Anterior cingulate cortex (tissue), 58 donors: ENCODE measurements at places on chromosomes 12 and 14.

GRCh38 chr14:76664790-76665189 is 96.5 kb upstream of the VASH1 start:
- no peak for DNase-seq

GRCh38 chr14:94764573-94764972 is 5.3 kb downstream of the GSC start:
- no peak for DNase-seq

GRCh38 chr14:103026988-103027387 is 30.4 kb downstream of the CDC42BPB start:
- no peak for DNase-seq

- peak; percentile 47 for DNase-seq
These were observed 328.6 kb downstream of the PCNX1 start for GRCh38 chr14:71235875-71236274.

GRCh38 chr12:32230613-32230993 is 124.0 kb downstream of the BICD1 start:
- DNase-seq, result no peak

DNA sequence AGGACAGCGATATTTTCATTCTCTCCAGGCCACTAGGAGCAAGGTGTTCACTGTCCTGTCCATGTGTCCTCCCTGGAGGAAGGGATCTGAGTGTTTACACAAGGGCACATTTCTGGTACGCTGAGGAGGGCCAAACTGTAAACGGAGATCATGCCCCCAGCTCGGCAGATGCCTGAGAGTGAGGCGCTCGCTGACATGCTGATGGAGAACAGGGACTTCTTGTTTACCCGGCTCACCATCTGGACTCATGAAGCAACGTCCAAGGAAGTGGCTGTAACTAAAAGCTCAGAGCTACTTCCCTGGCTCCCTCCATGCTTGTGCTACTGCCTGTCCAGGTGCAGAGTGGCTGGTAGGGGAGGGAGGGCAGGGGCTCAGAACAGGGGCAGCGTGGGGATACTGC is 43.4 kb upstream of the KCNA1 start:
- DNase-seq, result no peak

- DNase-seq, result no peak
These were observed 990 bp upstream of the TPI1 start for GRCh38 chr12:6866163-6866919.

- no peak for DNase-seq
These were observed 379.9 kb upstream of the PDE3A start for GRCh38 chr12:19988459-19988873.

DNA sequence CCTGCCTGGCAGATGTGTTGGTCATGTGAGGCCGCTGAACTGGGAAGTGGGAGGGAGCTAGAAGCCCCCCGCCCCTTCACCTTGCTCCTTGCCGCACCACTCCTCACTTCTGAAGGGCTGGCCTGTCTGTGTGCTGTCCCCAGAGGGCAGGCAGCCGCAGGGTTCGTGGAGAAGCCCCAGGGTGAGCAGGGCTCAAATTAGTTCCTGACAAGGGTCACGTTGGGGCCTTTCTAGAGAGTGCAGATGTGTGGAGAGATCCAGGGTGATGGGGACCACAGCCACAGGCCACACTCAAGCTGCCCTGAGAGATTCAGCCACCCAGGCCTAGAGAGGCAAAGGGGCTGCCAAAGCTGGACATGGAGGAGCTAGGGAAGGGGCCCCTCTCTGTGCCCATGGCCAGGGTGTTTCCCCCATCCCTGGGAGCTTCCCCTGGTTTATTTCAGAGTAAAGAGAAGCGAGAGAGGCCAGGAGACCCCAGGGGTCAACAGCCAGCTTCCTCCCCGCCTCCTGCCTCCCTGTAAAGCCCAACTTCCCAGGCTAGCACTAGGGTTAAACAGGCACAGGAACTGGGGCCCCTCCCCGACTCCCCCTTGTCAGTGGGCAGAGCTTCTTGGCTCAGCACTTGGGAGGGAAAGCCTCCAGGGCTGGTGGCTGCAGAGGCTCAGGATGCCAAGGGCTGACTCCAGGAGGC is 16.2 kb downstream of the SLC25A29 start:
- DNase-seq, result no peak

GRCh38 chr12:67046062-67046461 is 223.1 kb upstream of the CAND1 start:
- no peak for DNase-seq

GRCh38 chr14:92655419-92656201 is 92.8 kb downstream of the LGMN start:
- no peak for DNase-seq

- no peak for DNase-seq
These were observed 36.2 kb upstream of the ETNK1 start for GRCh38 chr12:22588817-22589216.

GRCh38 chr14:33897878-33898535 is 52.9 kb downstream of the EGLN3 start:
- no peak for DNase-seq

DNA sequence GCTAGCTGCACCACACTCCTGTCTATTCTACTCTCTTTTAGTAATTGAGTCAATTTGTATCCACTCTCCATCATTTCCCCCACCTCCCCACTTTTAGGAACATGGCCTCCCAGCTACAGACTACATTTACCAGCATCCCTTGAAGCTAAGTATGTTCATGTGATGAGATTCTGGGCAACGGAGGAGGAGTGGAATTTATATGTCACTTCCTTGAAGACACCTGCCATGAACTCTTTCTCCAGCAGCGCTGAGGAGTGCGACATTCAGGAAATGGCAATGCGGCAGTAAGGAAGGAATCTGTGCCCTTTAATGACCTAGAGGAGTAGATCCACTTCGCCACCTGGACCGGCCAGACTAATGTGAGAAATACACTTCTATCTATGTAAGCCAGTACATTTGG is 243.7 kb upstream of the DIO2 start:
- no peak for DNase-seq

DNA sequence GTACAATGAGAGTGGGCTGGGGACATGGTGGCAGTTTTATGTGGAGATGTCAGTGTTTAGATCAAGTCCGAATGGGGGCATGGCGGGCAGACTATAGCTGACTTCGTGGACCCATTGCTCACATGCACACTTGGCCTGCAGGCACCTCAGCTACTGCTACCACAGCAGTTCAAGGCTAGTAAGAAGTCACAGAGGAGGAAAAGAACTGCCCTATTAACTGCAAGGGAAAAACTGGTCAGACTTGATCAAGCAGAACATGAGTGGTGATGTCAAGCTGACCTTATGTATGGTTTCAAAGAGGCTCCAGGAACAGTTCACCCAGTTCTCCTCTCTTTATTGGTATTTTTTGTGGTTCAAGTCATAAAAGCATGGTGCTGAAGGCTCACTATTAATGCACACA is 30.2 kb upstream of the FRS2 start:
- no peak for DNase-seq

DNA sequence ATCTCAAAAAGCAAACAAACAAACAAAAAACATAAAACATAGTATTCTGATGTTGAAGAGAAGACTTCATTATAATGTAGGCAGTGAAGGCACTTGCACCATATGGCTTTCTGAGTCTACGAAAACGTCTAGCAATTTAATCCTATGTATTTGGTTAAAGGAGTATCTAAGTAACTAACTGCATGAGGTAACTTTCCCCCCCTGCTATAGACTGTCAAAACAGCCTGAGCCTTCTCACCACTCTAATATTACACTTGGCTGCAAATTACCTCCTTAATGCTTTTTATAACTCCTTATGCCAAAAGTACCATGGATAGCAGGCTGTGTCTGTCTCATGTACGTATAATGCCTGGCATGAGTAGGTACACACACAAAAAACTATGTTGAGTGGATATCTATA is 607.6 kb upstream of the FLRT2 start:
- DNase-seq, result no peak

DNA sequence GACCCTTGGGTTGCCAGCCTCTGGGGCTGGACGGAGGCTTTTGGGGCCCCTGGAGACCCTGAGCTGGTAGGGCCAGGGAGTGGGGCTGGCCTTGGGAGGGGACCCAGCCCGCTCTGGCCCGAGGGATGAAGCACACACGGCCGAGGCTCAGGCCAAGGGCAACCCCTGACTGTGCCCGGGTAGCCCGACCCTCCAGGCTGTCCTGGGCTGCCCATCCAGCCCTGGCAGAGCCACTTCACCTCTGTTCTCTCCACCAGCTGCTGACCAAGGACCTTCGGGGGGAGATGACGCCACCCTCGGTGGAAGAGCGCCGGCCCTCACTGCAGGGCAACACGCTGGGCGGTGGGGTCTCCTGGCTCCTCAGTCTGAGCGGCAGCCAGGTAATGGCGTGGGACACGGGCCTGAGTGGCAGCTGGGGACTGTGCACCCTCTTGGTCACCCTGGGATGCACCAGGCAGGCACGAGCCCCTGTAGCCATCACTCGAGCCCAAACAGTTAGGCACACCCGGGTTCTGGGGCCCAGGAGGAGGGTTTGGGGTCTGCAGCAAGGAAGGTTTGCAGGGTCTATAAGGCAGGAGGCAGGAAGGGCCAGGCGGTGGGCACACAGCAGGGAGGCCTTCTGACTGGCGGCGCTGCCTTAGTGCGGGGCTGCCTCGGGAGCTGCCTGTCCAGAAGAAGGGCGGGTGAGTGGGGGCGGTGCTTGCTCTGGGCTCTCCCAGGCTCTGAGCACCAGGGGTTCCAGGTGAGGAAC is 19.7 kb downstream of the ASPG start:
- no peak for DNase-seq
